Osteocyte (in vitro differentiated cells): ENCODE measurements at places on chromosomes 2 and 18. TPM values are rescaled to one million over a fixed set of nuclear protein-coding genes. Genes with fewer than 3 reads are reported as not detected.

DNA sequence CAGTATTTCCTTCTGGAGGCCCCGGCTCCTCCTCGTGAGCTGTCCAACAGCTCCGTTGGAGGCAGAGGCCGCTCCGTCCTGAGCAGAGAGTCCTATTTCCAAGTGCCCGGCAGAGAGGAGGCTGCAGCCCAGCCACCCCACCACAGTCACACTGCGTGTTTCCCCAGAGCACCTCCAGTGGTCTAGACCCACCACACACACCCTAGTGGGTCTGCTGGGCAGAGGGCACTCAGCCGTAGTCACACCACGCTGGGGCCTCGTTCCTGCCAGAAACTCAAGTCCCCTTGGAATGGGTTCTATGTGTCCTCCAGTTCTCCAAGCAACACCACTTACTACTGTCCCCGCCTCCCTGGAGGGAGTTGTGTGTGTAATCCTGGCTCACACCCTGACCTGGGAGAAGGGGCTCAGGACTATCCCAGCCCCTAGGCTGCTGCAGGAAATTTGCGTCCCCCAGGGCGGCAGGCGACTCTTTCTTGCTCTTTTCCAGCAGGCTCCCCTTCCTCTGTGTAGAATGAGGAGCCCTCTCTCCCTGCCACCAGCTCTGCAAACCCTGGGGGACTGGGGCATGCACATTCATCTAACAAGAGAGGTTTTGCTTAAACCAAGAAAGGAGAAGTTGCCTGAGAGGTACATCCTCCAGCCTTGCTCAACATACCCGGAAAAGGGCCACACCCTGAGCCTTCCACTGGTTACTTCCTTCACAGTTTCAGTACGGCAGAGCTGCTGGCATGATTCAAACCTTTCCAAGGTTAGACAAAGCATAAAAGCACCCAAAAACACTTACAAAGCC lies 114.1 kb downstream of the NDUFA10 start:
- no peak overlapping the region for H3K4me3 ChIP-seq
- DNase-seq = peak; percentile 80
- no peaks in the 10 kb centered on the region for H3K4me1 ChIP-seq
- H3K27ac ChIP-seq = no peak overlapping the region
- no peaks in the 10 kb centered on the region for H3K27me3 ChIP-seq

DNA sequence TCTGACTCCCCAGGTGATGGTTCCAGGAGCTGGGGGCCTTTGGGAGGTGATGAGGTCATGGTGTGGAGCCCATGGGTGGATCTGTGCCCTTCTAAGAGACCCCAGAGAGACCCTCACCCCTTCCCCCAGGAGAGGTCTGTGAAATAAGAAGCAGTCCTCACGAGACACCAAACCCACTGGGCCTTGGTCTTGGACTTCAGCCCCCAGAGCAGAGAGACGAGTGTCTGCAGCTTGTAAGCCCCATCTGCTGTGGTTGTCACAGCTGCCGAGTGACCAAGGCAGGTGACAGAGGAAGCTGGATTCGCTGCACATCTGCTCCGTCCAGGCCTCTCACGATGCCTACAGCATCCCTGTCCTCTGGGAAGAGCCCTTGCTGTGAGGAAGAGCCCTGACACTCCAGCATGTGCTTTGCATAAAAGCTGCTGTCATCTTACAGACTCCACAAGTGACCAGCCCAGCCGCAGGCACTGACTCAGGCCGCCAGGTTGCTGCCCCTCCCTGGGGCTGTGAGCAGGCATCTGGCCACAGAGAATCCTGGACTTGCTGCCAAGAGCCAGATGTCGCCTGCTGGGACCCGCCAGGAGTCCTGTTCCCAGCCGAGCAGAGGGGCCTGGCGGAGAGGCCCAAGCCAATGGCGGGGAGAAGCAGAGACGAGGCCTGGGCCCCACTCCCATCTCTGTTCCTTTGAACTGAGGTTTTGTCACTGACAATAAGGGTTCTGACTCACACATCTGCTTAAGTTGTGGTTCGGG lies 150.8 kb downstream of the PXDN start:
- no peaks in the 10 kb centered on the region for H3K27me3 ChIP-seq
- H3K36me3 ChIP-seq = no peaks in the 10 kb centered on the region
- peak overlapping the region; percentile 84 for H3K27ac ChIP-seq
- H3K4me3 ChIP-seq = no peak overlapping the region
- no peak for DNase-seq
- peaks cover 10% of the 10 kb centered on the region for H3K4me1 ChIP-seq

- H3K4me1 ChIP-seq = peaks cover 17% of the 10 kb centered on the region
- no peak overlapping the region for H3K27ac ChIP-seq
- peaks cover 7% of the 10 kb centered on the region for H3K36me3 ChIP-seq
- H3K4me3 ChIP-seq = no peak overlapping the region
- DNase-seq = no peak
- no peaks in the 10 kb centered on the region for H3K27me3 ChIP-seq
Observed at GRCh38 chr18:31658670-31659575, 25.5 kb downstream of the B4GALT6 start.

- DNase-seq = no peak
- no peak overlapping the region for H3K27ac ChIP-seq
- no peaks in the 10 kb centered on the region for H3K36me3 ChIP-seq
- H3K4me3 ChIP-seq = no peak overlapping the region
Observed at GRCh38 chr2:108169982-108170625, 69.7 kb upstream of the SULT1C3 start.

DNA sequence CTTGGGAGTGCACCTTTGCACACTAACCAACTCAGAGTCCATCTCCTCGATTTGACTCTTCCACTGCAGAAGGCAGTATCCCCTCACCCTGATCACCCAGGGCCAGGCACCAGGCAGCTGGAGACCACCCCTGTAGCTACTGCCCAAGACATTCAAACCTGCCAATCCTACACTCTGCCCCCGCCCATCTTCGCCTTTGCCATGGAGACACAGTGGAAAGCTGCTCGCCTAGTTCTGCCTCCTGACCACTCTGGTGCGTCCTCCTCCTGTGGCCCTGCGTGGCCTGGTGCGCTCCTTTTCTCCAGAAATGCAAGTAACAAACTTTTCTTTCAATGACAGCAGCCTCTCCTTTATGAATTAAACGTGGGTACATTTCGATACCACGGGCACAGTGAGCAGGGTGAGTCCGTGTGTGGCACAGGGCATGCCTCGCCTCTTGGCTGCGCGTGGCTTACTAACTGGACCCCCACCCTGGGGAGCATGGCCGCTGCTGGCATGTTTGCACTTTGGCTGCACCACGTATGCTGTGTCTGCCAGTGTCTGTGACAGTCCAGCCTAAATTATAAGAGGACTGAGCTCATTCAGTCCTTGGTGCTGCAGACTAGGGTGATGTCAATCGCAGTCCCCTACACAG lies 47.6 kb downstream of the LONRF2 start:
- DNase-seq = peak; percentile 73
- H3K4me3 ChIP-seq = no peak overlapping the region
- H3K27me3 ChIP-seq = peaks cover 40% of the 10 kb centered on the region
- no peaks in the 10 kb centered on the region for H3K4me1 ChIP-seq
- no peak overlapping the region for H3K27ac ChIP-seq
- no peaks in the 10 kb centered on the region for H3K36me3 ChIP-seq

ST8SIA5 gene
- 0.30 and 0.76 TPM in 2 replicates for total RNA-seq

GRCh38 chr2:75367401-75367800 lies 168.1 kb upstream of the TACR1 start:
- no peak overlapping the region for H3K4me3 ChIP-seq
- H3K36me3 ChIP-seq = no peaks in the 10 kb centered on the region
- peaks cover 40% of the 10 kb centered on the region for H3K27me3 ChIP-seq
- no peak for DNase-seq
- no peak overlapping the region for H3K27ac ChIP-seq

- no peaks in the 10 kb centered on the region for H3K36me3 ChIP-seq
- H3K4me3 ChIP-seq = no peak overlapping the region
- H3K4me1 ChIP-seq = no peaks in the 10 kb centered on the region
- H3K27me3 ChIP-seq = no peaks in the 10 kb centered on the region
Observed at GRCh38 chr2:14941151-14941631, 308.7 kb downstream of the LRATD1 start.

- no peak for DNase-seq
- H3K4me1 ChIP-seq = no peaks in the 10 kb centered on the region
- no peak overlapping the region for H3K4me3 ChIP-seq
- H3K27ac ChIP-seq = no peak overlapping the region
Observed at GRCh38 chr2:166593403-166593802, 99.4 kb upstream of the SCN7A start.

DNA sequence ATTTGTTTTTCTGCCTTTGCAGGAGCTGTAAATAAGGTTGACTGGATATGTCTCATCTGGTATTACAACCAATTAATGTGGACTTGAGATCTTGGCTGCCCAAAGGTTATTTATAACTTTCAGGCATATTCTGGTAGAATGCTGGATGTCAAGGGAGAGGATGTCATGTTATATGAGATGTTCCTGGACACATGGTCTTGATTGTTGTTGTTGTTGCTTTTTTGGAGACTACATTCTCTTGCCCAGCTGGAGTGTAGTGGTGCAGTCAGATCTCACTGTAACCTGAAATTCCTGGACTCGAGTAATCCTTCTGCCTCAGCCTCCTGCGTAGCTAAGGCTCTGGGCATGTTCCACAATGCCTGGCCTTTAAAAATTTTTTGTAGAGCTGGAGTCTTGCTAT lies 83.3 kb downstream of the LCLAT1 start:
- DNase-seq = no peak
- H3K4me1 ChIP-seq = peaks cover 5% of the 10 kb centered on the region
- no peaks in the 10 kb centered on the region for H3K27me3 ChIP-seq
- H3K27ac ChIP-seq = no peak overlapping the region

- DNase-seq = no peak
- no peaks in the 10 kb centered on the region for H3K36me3 ChIP-seq
- H3K27ac ChIP-seq = peak overlapping the region; percentile 85
- no peaks in the 10 kb centered on the region for H3K27me3 ChIP-seq
- H3K4me3 ChIP-seq = no peak overlapping the region
Observed at GRCh38 chr2:160582081-160582480, 88.5 kb upstream of the RBMS1 start.

GRCh38 chr2:164593541-164593940 lies 27.7 kb downstream of the GRB14 start:
- DNase-seq = no peak
- H3K4me1 ChIP-seq = no peaks in the 10 kb centered on the region
- H3K36me3 ChIP-seq = no peaks in the 10 kb centered on the region
- no peaks in the 10 kb centered on the region for H3K27me3 ChIP-seq
- no peak overlapping the region for H3K4me3 ChIP-seq

DNA sequence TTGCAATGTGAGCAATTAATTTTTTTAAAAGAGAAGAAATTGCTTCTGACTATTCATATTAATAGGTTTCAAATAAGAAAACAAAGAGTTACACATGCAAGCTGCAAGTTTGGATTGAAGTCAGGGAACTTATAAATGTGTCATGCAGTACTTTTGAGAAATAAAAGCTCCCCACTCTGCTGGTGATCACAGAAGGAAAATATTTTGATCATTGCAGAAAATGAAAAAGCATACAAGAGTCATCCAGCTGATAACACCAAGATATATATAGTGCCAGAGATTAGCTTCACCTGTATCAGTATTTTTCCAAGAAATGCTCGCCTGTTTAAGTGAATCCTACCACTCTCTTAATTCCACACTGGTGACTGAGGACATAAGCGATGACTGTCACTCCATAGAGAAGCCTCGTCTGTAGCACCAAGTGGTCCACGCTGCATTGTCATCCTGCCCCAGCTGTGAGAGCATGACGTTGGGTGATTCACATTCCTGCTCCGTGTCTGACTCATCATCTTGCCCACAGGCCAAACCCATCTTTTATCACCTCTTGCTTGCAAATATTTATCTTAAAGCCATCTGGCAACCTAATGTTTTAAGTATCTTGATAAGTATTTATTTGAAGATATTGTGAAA lies 178.0 kb downstream of the ASXL3 start:
- DNase-seq = no peak
- H3K27ac ChIP-seq = peak overlapping the region; percentile 53
- H3K4me1 ChIP-seq = peaks cover 26% of the 10 kb centered on the region
- no peaks in the 10 kb centered on the region for H3K36me3 ChIP-seq

- H3K4me1 ChIP-seq = peaks cover 8% of the 10 kb centered on the region
- H3K4me3 ChIP-seq = no peak overlapping the region
- DNase-seq = no peak
- H3K27ac ChIP-seq = no peak overlapping the region
- H3K27me3 ChIP-seq = no peaks in the 10 kb centered on the region
Observed at GRCh38 chr2:107025291-107025857, 139.4 kb upstream of the ST6GAL2 start.

SERPINB10 gene
- total RNA-seq = not detected in 2 replicates

UGT1A9 gene
- not detected in 2 replicates for total RNA-seq

TTLL4 gene
- total RNA-seq = 23.7 and 28.6 TPM in 2 replicates

- H3K4me1 ChIP-seq = peaks cover 25% of the 10 kb centered on the region
- H3K27ac ChIP-seq = no peak overlapping the region
- no peak for DNase-seq
- H3K36me3 ChIP-seq = no peaks in the 10 kb centered on the region
Observed at GRCh38 chr18:56302156-56302555, 336.2 kb downstream of the TXNL1 start.

DNA sequence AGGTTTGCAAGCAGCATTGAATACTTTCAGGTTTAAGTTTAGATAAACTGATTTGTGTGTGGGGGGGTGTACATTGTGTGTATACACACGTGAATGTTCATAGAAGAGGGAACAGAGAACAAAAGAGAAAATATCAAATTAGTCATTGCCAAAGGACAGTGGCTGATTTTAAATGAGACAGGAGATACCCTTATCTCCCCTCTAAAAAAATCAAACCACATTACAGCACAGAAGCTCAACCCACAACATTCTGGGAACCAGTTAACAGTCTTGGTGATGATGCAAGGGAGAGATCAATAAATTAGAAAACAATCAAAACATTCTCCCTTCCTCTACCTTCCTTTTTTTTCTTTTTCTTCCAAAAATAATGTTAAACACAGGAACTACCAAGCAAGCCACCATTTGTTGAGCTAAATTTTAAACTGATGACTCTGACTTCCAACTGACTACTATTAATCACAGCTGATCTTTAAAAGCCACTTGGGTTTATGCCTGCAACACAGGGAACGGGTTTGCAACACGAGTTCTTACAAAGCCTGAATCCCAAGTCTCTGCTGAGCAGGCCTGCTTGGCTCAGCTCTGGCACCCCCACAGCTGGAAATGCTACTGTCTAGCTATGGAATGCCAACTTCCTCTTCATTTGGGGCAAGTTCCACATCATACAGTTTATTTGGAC lies 119.2 kb upstream of the ACVR1C start:
- H3K27me3 ChIP-seq = no peaks in the 10 kb centered on the region
- no peak overlapping the region for H3K4me3 ChIP-seq
- H3K27ac ChIP-seq = peak overlapping the region; percentile 47
- peaks cover 28% of the 10 kb centered on the region for H3K36me3 ChIP-seq
- peaks cover 60% of the 10 kb centered on the region for H3K4me1 ChIP-seq

SRD5A2 gene
- not detected in 2 replicates for total RNA-seq

NYAP2 gene
- not detected in 2 replicates for total RNA-seq

- H3K4me1 ChIP-seq = no peaks in the 10 kb centered on the region
- H3K27ac ChIP-seq = no peak overlapping the region
- DNase-seq = no peak
- no peak overlapping the region for H3K4me3 ChIP-seq
- no peaks in the 10 kb centered on the region for H3K27me3 ChIP-seq
Observed at GRCh38 chr2:3246928-3247714, 130.5 kb downstream of the EIPR1 start.

DNA sequence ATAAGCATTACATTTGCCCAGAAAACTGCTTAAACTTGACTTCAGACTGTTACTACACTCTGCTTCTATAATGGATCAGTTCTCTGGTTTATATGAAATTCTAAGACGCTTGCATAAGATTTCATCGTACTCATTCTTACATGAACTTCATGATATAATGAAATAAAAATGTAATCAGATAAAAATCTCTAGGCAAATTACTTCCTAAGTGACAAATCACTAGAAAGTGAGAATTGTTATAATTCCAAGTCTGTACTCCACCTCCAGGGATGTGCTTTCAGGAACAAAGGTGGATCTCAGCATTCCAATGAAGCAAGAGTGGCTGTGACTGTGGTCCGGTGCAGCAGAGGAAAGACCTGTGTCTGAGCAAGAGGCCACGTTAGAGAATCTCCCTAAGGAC lies 226.2 kb downstream of the PIEZO2 start:
- H3K4me1 ChIP-seq = peaks cover 64% of the 10 kb centered on the region
- DNase-seq = no peak
- H3K27ac ChIP-seq = peak overlapping the region; percentile 72
- no peak overlapping the region for H3K4me3 ChIP-seq
- H3K36me3 ChIP-seq = peaks cover 7% of the 10 kb centered on the region
